HT-29 (cell line): ENCODE measurements at places on chromosomes 3 and 15. TPM values are rescaled to one million over a fixed set of nuclear protein-coding genes. Genes with fewer than 3 reads are reported as not detected.

Gene GHSR
- total RNA-seq: not detected in 2 replicates

Gene CAMKV
- not detected in 2 replicates for total RNA-seq

Gene TTLL3
- 3.4 and 5.3 TPM in 2 replicates for total RNA-seq

Gene AMIGO3
- total RNA-seq: 2.0 and 2.7 TPM in 2 replicates

DNA sequence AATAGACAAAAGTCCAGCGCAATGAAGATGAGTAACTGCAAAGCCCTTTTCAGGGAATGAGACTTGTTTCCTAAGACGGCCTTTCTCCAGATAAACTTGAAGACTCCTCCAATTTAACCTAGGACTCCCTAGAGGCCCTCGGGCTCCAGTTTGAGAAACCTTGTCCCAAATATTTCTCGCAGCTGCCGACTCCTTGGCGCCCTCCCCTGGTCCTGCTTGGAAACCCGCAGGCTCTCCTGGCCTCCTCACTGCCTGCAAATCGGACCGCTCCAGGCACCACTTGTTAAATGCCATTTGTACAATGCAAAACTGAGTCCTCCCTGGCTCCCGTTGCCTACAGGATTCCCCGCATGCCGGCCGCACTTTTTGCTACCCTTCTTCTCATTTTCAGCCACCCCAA, 36.8 kb downstream of the MUC4 start:
- peak; percentile 59 for DNase-seq

GRCh38 chr3:151085227-151085888, at the start of gene MED12L:
Gene MED12L, plus strand, starts transcription at chr3:151085664. Its CDS starts 1,263 bp downstream, at chr3:151086927.
- DNase-seq: no peak

DNA sequence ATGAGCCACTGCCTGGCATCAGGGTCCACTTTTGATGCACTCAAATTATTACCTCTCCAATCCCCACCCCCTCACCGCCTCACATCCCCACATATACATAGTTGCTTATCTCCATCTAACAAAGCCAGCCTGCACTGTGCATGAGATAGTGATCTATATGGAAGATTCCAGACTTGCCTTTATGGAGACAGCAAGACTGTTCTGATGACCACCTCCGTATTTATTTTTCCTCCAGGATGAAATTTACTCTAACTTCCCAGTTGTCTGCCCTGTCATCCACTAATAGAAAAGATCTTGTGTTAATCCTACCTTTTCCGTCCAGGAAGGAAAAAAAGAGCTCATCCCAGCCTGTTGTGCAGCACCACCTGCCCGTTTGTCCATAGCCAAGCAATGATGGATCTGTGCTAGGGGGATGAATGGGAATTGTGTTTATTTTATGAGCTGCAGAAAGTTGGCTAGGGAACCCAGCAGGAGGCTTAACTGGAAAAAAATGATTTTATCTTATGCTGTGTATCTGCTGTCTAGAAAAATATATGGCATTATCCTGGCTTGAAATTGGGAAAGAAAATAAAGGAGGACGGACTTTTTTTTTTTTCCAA, 114.5 kb downstream of the CD47 start:
- DNase-seq: no peak

DNA sequence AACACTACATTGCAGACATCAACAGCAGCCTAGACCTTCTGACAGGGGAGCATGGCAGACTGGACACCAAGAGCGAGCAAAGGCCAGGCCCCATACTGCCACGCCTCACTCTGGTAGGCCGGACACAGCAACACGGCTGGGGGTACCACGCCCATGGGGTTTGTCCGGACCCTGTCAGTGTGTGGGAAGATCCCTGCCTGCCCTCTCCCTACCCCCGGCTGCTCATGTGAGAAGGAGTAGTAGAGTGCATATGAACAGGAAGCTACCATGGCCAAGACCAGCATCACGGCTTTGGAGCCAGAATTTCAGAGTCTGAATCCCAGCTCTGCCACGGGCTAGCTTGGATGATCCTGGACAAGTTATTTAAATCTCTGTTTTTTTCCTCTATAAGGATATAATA, 27.9 kb downstream of the ALDH1L1 start:
- DNase-seq: no peak

DNA sequence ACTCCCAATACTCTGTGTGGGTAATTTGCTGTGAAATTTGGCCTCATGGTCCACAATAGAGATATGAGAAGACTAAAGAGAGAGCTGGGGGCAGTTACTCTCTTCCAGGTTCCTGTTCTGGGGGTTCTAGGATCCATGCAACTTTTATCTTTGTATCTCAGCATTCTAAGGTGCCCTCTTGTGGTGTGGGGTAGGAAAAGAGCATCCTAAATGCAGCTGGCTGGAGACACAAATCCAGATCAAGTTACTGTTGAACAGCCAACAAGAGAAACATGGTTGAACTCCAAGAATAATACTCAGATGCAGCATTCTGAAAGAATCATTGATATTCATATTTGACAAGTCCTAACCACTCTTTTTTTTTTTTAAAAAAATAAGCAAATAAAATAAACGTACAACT, 238.2 kb downstream of the GREM1 start:
- peak; percentile 56 for DNase-seq

DNA sequence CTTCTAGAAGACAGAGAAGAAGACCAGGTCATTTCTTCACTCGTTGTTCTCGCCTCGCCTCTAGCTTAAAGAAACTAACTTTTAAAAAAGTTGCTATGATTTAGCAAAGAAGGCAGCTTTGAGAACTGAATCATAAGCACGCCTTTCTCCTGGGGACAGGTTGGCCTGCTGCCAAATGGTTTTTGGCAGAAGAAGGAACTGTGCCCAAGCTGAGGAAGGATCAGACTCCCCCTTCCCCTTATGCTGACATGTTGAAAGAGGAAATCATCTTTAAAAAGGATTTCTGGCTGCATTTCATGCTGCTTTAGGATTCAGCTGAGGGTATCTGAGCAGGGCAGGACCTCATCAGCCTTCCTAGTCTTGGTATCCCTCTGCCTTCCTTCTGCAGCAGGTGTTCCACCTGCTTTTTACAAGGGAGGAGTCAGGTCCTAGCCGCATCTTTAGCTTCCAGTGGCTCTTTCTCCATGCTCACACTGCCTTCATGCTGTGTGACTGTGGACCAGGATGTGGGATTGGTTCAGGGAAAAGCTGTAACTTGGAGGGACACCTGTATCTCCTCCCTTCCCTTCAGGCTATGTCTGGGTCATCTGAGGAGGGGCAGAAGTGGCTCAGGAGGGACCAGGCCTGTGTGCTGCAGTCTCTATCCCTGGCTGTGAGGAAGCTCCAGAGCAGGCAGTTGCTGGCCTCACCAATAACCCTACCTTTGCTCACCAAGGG, 34.1 kb upstream of the HACD2 start:
- no peak for DNase-seq

- no peak for DNase-seq
These were observed 44.9 kb downstream of the OXSR1 start for GRCh38 chr3:38210141-38210757.

- DNase-seq: peak; percentile 80
These were observed 21.3 kb upstream of the BNC1 start for GRCh38 chr15:83305704-83306291.

GRCh38 chr3:134938029-134938525, 143.0 kb downstream of the EPHB1 start:
- no peak for DNase-seq

- DNase-seq: no peak
These were observed 94.9 kb downstream of the LIPC start for GRCh38 chr15:58526647-58527192.

- no peak for DNase-seq
These were observed 848.6 kb downstream of the ROBO1 start for GRCh38 chr3:78919021-78919755.

- DNase-seq: peak; percentile 9
These were observed 928 bp downstream of the CEP97 start for GRCh38 chr3:101725194-101725889.

GRCh38 chr3:191366675-191367074, 36.3 kb upstream of the UTS2B start:
- no peak for DNase-seq

DNA sequence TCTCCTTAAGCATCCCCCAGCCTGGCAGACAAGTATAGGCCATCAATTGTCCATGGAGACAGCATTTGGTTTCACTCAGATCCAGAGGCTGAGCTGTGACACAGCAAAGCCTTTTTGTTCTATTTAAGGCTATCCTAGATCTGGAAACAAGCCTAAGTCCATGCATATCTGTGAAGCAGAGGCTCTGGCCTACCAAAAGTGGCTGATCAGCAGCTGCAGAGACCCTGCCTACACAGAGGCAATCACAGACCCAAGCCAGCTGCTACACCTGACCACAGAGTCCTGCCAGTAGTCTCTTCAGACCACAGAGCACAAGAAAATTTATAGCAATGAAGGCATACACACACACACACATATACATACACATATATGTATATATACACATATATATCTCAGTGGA, 501.7 kb upstream of the ARPP21 start:
- no peak for DNase-seq

DNA sequence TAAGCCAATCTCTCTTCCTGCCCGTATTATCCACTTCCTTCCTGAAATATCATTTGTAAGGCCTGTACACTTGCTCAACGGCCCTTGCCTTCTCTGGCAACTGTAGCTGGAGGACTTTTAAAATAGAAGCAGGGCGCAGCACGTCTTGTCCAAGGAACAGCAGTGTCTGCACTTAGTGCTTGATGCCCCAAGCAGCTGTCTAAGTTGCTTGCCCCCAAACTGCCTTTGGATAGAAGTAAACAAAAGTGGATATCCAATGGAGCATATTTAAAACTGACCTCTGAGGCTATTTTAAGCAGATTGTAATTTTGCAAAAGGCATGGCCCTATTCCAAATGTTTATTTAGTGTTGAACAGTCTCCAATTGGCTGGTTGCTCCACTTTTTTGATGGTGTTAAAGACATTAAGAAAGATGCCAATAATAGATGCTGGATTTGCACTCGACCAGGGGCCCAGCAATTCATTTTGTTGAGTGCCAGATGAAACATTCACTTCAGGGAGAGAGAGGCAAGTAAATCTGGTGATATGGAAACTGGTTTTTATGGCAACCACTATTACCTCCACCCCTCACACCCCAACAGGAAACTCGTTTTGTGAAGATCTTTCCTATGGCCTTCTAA, 526.8 kb upstream of the TBL1XR1 start:
- DNase-seq: no peak

DNA sequence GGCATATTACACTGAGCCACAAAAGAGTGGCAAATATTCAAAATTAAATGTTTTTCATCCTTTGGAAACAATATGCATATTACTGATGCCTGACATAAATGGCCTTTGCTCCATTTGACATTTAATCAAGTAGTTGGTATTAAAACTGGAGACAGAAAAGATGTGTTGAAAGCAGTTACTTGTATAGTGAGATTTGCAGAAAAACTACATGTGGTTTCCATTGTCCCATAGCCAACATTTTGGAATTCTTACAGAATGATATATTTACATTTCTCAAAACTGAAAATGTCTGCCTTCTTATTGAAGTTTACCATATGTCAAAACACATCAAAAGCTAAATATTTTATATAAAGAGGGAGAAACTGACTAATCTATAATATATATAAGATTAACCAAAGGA, 21.6 kb downstream of the SHOX2 start:
- DNase-seq: no peak

DNA sequence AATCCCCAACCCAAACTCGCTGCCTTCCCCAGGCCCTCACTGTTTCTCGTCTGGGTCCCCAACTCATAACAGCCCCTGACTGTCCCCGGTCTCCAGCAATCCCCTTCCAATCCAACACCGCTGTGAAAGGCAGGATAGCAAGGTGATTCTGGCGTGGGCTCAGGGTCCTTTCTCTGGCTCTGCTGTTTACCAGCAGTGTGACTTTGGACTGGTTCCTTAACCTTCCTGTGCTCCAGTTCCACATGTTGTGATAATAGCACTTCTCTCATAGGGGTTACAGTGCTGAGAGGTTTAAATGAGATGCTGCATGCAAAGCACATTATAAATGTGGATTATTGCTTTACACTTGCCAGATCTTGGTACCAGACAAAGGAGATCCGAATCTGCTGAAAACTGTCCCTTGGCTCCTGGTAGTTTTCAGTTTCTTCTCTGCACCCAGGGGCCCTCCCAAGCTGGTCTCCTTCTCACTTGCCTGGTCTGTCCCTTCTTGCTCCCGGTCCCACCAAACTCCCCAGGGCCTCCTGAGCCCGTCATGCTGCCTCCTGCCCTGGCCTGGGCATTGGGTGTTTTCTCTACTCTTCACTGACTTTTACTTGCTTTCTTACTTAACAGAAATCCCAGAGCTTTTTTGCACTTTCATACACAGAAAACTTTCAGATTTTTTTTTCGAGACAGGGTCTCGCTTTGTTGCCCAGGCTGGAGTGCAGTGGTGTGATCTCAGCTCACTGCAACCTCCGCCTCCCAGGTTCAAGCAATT, 26.8 kb upstream of the CYP11A1 start:
- DNase-seq: no peak

GRCh38 chr3:134344560-134344959, 29.7 kb downstream of the AMOTL2 start:
- DNase-seq: no peak

DNA sequence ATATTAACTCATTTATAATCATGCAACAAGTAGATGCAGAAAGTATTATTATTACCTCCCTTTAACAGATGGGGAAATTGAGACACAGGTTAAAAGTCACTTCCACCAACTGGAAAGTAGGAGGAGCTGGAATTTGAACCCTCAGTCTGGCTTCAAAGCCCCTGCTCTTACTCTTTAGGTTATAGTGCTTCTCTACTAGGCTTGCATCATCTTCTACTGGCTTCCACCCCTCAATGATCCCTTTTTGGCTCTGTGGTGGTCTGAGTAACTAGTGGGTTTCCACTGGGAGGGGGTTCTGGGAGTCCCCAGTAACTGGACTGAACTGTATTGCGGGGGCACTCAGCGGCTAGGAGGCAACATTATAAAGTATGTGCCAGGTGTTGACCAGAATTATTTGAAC, 91.0 kb downstream of the CTNNB1 start:
- no peak for DNase-seq

GRCh38 chr3:8094415-8094814, 407.2 kb upstream of the LMCD1 start:
- DNase-seq: no peak

- DNase-seq: peak; percentile 68
These were observed 4.6 kb downstream of the TSC22D2 start for GRCh38 chr3:150412561-150413231.

GRCh38 chr15:91150502-91151160, 50.6 kb downstream of the SV2B start:
- DNase-seq: no peak

DNA sequence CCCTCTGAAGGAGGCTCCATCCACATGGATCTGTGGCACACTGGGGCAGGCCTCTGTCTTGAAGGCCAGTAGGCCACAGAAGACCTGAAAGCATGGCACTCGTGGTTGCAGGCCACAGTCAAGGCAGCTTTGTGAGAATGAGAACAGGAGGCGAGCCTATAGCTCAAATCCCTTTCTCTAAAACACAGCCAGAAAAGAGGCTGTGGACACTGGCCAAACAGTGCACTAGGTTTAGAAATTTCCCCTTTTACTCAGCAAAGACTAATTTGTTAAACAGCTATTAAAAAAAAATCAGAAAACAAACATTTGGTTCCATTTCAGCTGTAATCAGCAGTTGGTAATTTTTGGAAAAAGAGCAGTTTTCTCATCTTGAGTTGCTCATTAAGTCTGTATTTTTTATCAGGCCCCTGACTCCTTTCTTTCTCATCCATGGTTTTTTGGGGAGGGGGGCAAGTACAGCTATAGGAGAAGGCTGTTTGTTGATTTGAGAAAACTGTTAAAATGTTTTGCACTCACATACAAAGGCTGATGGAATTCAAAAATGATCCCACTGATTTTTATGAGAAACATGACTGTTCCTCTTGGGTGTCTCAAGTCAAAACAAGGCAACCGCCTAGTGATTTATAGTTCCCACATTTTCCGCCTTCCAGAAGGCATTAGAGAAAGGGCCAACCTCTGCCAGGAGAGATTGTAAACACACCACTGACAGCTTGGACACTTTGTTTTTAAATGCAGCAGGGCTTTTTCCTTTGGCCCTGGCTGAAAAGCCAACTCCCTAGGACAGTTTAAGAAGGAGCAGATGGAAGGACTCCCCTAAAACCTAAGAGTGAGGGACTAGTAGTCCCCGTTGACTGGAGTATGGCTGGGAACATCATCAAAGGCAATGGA, 28.1 kb downstream of the PARP16 start:
- no peak for DNase-seq
